ENCODE measurements at places on chromosomes 12 and 14. TPM values are rescaled to one million over a fixed set of nuclear protein-coding genes. Genes with fewer than 3 reads are reported as not detected.

Gene SLC6A13
- 0.72 TPM for total RNA-seq

GRCh38 chr14:75861161-75861621, 120.6 kb downstream of the TGFB3 start:
- peaks cover 2% of the 10 kb centered on the region for H3K36me3 ChIP-seq
- H3K27ac ChIP-seq = no peak overlapping the region
- no peak overlapping the region for H3K4me3 ChIP-seq

GRCh38 chr12:122031342-122032216, 9.9 kb downstream of the BCL7A start:
- no peak overlapping the region for H3K4me3 ChIP-seq
- peaks cover 18% of the 10 kb centered on the region for H3K4me1 ChIP-seq
- H3K36me3 ChIP-seq = no peaks in the 10 kb centered on the region
- DNase-seq = peak; percentile 39
- no peaks in the 10 kb centered on the region for H3K27me3 ChIP-seq
- no peak overlapping the region for H3K27ac ChIP-seq

Gene KRT74
- total RNA-seq = not detected

DNA sequence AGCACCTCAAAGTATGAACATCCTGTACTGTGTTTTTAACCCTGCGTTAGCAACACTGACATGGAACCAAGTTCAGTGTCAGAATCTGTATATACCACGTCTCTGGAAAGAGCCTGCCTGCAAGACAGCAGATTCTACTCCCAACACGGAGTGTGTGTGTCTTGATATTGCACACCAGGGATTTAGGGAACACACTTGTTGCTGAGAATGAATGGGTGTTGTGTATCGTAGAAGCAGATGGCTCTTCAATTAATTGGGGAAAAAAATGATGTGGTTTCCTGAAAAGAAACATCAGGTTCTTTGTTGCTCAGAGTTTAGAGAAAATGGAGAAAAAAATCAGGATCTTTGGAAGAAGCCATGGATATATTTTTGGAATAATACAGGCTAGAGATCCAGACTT, 170.8 kb downstream of the EGLN3 start:
- H3K4me1 ChIP-seq = peaks cover 3% of the 10 kb centered on the region
- no peak for DNase-seq
- peaks cover 36% of the 10 kb centered on the region for H3K27me3 ChIP-seq
- H3K27ac ChIP-seq = no peak overlapping the region

GRCh38 chr12:44869503-44869902, 6.6 kb downstream of the NELL2 start:
- H3K27ac ChIP-seq = peak overlapping the region; percentile 53
- no peak for DNase-seq
- no peaks in the 10 kb centered on the region for H3K36me3 ChIP-seq
- H3K4me1 ChIP-seq = peaks cover 8% of the 10 kb centered on the region
- H3K27me3 ChIP-seq = no peaks in the 10 kb centered on the region

GRCh38 chr12:131415781-131416180, 295.1 kb upstream of the SFSWAP start:
- H3K36me3 ChIP-seq = no peaks in the 10 kb centered on the region
- peaks cover 6% of the 10 kb centered on the region for H3K27me3 ChIP-seq
- no peaks in the 10 kb centered on the region for H3K4me1 ChIP-seq
- DNase-seq = no peak

Gene OASL
- 18.8 TPM for total RNA-seq

GRCh38 chr14:61512026-61512834, 183.1 kb upstream of the HIF1A start:
- peak overlapping the region; percentile 53 for H3K4me3 ChIP-seq
- no peak for DNase-seq
- H3K27me3 ChIP-seq = no peaks in the 10 kb centered on the region
- H3K27ac ChIP-seq = peak overlapping the region; percentile 99
- H3K4me1 ChIP-seq = peaks cover 54% of the 10 kb centered on the region
- peaks cover 13% of the 10 kb centered on the region for H3K36me3 ChIP-seq

Data from T-helper 17 cell (primary cell).